ENCODE measurements at places on chromosomes 12 and 14. TPM values are rescaled to one million over a fixed set of nuclear protein-coding genes. Genes with fewer than 3 reads are reported as not detected.

DNA sequence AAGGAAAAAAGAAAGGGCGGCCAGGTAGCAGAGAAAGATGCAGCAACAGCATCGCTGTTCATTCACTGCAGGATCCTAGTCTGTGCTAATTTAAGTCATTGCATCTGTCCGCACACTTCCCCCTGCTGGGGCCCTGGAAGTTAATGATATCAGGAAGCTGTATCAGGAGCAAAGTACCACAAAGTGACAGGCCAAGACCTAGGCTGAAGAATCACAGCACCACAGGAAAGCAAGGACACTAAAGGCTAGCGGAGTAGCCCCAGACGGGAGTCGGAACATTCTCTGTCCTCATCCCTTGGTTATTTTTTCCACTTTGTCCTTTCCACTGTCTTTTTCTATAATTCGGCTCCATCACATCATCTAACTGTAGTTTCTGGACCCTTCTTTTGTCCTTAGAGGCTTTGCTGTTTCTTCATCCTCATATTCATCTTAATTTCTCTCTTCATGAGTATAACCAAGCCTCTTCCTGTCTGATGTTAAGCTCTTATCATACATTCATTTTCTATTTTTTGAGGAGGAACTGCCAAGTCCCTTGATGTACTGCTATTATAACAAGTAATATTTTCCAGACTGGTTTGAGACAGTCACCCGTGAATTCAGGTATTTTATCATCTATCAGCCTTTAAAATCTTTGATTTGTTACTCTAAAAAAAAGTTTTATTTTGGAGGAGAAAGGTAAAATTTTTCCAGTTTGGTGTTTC is 28.3 kb downstream of the DUSP16 start:
- DNase-seq, result no peak

ST8SIA1 gene
- 0.07 TPM for total RNA-seq

GUCY2C gene
- total RNA-seq, result not detected

DNA sequence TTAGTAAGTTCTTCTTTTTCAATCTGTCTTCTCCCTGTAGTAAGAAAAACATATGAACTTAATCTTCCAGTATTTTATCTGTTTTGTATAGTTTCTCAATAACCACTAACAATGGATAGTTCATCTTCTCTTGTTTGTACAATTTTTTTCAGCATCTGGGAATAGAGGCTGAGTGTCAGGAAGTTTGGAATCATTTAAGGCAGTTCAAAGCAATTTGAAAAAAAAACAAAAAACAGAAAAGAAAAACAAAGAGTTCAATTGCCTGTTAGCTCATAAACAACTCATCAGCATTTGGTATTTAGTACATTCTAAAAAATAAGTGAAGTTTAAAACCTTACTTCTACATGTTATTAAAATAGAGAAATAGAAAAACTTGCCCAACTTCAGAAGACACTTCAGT is 116.8 kb downstream of the PLCZ1 start:
- DNase-seq, result no peak

RBP5 gene
- total RNA-seq, result not detected

LRRK2 gene
- 3.8 TPM for total RNA-seq

GRCh38 chr12:12319451-12320183 is 30.4 kb downstream of the MANSC1 start:
- no peak for DNase-seq

- no peak for DNase-seq
Observed at GRCh38 chr14:36582011-36582873, at the start of gene NKX2-8. NKX2-8 (minus strand) TSS chr14:36582614; CDS start chr14:36582389, 225 bp downstream.

- DNase-seq, result no peak
Observed at GRCh38 chr12:12759234-12759915, 26.1 kb upstream of the APOLD1 start.

MMP14 gene
- total RNA-seq, result 237 TPM

Measured in pulmonary artery endothelial cell (primary cell).